ENCODE measurements at places on chromosomes 4 and X.

DNA sequence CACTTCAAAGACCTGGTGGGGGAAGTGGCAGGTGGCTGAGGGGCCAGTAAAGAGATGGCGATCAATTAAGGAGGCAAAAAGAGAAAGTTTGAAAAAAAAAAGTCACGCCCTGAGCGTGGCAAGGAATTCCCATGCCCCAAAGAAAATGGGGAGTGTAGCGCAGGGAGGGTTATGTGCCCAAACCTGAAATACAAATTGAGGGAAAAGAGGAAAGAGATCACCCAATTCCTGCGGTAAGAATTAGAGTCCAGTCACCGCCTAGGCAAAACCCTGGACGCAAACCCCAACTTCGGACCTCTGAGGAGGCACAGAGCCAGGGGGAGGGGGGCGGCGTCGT, 595 bp downstream of the ENOX2 start:
- DNase-seq = no peak

DNA sequence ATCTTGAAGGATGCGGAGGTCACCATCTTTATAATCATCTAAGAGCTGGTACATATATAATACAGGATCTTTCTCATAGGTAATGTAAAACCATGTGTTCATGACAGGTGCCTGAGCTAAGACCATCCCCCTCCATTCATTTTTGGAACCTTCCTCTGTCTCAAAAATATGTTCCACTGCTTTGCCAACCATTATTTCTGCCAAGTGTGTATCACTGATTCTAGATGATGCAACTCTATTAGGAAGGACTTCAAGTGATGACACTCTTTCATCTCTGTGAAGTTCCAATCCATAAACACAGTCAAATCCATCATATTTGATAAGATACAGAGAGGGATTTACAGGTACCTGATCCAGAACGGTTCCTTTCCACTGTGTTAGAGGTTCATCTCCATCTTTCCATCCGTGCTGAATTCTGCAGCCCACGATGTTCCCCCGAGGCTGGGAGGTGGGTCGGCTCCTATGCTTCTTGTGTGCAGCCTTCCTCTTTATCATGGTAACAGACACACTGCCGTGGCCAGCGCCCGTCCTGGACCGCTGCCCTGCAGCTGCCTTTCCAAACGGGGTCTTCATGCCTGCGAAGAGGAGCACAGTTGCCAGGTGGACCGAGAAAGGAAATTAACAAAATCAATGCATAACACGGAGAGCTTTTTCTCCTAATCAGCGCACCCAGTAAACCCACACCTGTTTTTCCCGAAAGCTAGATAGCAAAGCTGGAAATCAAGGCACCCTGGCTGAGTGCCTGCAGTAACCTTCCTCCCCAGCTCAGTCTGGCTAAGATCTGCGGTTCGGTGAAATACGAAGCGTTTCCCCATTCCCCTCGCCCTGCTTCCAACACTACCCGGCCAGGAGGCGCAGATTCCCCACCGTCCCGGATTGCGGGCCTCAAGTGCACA, 718 bp downstream of the SPIN3 start:
- no peak for DNase-seq

DNA sequence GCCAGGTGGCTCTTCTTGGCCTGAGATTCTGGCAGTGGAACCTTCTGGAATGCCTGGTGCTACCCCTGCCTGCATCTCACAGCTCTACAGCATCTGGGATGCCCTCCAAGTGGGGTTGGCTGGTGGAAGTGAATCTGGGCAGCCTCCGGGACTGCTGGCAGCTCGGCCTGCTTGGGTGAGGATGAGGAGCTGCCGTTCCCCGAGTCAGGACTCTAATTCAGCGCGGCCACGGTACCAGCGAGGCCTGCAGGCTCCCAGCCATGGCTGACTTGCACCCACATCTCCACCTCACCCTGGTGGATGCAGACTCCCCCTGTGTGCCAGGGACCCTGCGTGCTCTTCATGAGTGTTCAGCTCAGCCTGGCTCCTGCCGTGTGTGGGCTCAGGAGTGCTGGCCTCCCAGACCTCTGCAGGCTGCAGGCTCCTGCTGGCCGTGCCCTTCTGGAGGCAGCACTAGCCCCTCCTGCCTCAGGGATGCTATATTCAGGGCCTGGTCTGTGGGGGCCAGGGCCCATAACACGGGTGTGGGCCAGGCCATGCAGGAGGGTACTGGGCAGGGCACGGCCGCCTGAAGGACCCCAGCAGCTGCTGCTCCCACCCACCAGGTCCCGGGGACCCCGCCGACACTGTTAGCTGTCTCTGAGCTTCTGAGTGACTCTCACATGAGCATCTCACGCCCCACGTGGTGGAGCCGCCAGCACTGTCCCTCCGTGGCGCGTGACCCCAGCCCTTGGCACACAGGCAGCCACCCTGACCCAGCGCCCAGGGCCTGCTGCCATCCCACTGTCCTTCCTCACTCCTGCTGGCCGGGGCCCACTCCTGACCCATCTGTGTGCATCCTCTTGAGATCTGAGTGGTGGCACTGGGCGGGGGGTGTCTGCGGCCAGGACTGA, 10.6 kb downstream of the UVSSA start:
- DNase-seq = no peak

- no peak for DNase-seq
Measured at GRCh38 chrX:45621376-45622041, 420.8 kb upstream of the DIPK2B start.

DNA sequence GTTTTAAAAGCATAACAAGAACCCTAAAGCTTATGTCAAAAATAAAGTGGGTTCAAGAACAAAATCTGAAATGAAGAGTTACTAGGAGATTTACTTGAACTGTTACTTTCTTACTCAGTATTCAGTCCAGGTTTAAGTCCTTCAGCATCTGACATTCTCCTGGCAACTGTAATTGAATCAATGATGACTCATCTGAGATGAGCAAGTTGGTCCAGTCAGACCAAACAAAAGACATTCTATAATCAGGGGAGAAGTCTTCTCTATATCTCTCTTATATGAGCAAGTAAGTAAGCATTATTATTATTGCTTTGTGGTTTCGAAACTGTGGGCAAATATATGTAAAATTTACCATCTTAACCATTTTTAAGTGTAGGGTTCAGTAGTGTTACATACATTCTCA, 34.6 kb downstream of the MAP9 start:
- DNase-seq = no peak

GRCh38 chr4:7677799-7678301, 243.1 kb upstream of the PSAPL1 start:
- no peak for DNase-seq

GRCh38 chrX:140815868-140816267, 106.3 kb downstream of the LINC00632 start:
- no peak for DNase-seq

GRCh38 chr4:86261636-86262035, 98.2 kb downstream of the MAPK10 start:
- no peak for DNase-seq

DNA sequence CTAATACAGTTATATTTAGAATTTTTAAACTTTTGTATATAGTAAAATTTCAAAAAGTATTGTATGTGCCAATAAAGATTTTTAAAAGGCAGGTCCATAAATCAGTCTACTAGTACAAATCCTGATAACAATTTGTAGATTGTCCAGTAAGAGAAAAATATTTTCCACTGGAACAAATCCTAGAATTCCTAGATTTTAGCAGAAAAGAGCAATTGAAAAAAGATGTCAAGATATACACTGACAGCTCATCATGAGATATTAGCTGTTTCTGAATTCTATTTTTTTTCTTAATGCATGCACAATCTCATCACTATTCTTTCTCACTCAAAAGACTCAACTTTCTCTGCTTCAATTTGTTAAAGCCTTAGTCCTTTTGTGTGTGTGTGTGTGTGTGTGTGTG, 289.2 kb upstream of the MAD2L1 start:
- no peak for DNase-seq

- DNase-seq = no peak
Measured at GRCh38 chr4:19944251-19944650, 307.5 kb upstream of the SLIT2 start.

DNA sequence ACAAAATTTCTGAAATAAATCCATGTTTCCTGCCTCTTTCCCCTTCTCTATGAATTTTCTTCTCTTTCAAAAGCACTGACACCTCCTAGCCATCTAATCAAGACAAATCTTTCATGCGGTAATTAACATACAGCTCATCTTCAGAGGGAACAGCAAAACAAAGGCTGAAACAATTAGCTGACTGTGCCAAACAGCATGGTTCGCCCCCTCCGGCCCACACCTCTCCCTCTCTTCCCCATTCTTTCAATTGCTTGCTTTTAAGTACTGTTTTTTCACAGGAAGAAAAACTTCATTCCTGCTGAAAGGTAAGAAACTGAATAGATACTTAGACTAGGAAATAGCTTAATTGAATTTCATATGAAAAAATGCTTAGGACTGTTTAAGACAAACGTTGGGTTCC, 291.1 kb upstream of the NOCT start:
- DNase-seq = no peak

- DNase-seq = no peak
Measured at GRCh38 chr4:159922119-159922518, 819.2 kb downstream of the RAPGEF2 start.

DNA sequence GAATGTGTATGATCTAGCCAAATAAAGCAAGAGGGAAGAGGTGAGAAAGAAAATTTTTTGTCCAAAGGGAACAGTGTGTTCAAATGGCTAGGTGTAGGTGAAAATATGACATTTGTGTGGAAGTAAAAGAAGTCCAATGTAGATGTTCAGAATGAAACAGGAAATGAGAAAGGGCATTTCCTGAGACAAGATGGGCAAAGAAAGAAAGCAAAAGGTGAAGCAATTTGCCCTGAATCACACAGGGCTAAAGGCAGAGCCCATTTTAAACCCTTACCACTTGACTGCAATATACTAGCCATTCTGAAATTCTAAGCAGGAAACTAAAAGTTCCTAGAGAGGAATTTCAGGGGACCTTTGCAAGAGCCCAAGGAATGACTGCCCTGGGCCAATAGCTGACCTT, 36.0 kb downstream of the CLOCK start:
- DNase-seq = no peak

- DNase-seq = no peak
Measured at GRCh38 chrX:38627683-38628082, 66.3 kb downstream of the TSPAN7 start.

- no peak for DNase-seq
Measured at GRCh38 chr4:107863850-107864371, 39.2 kb downstream of the SGMS2 start.

- DNase-seq = no peak
Measured at GRCh38 chrX:106948641-106949040, 28.4 kb downstream of the CLDN2 start.

DNA sequence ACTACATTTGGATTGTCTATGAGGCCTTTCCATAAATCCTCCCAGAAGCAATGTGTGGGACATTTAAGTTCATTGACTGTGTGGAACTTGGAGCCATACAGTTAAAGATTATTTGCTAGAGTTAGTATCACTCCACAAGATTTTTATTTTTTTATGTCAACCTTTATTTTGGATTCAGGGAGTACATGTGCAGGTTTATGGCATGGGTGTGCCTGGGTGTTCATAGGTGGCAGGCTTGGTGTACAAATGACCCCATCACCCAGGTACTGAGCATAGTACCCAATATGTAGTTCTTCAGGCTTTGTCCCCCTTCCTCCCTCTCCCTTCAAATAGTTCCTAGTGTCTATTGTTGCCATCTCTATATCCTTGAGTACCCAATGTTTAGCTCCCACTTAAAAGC, 199.8 kb upstream of the ZFP42 start:
- DNase-seq = no peak

GRCh38 chr4:47040828-47041227, 9.5 kb downstream of the GABRB1 start:
- no peak for DNase-seq

DNA sequence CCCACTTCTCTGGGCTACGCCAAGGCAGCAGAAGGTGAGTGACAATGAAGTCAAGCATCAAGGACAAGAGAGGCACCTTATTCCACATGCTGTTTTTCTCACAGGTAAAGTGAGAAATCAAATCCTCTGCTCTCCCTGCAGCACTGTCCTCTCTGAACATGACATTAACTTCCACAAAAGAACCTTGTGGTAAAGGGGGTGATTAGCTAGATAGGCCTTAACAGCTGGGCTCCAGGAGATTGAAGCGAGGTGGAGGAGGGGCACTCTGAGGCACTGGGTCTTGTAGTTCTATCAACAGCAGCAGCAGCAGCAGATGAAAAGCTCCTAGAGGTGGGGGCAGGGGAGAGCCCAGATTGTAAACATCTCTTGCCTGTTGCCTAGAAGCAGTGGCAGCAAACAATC, 96.8 kb upstream of the CXXC4 start:
- no peak for DNase-seq

GRCh38 chrX:119004920-119005524, 30.6 kb downstream of the LONRF3 start:
- peak; percentile 18 for DNase-seq

GRCh38 chr4:52910115-52910514, 48.0 kb downstream of the RASL11B start:
- DNase-seq = no peak

GRCh38 chr4:102868153-102868780, 525 bp upstream of the CISD2 start:
- DNase-seq = no peak

GRCh38 chr4:25107827-25108516, 52.3 kb downstream of the SEPSECS start:
- no peak for DNase-seq

DNA sequence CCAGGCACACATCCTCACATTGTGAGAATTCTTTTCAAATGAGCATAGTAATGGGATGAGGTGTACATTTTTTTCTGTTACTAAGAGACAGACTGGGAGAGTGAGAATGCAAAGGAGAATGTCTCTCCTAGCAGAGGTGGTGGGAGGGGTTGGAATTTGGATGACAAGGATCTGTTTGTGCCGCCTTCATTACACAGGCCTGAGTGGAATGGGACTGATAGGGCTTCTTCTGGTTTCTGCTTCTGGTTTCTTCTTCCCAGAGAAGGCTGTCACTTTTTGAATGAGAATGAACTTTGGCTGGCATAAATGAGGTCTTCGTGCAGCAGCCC, 55.4 kb downstream of the C4orf51 start:
- no peak for DNase-seq

Measured in stimulated activated CD8-positive, alpha-beta memory T cell treated with anti-CD3 and anti-CD28 coated beads, Interleukin-4, amount 100 ng/mL, for 1 hour (primary cell).